ENCODE measurements at places on chromosomes 6 and 20.

DNA sequence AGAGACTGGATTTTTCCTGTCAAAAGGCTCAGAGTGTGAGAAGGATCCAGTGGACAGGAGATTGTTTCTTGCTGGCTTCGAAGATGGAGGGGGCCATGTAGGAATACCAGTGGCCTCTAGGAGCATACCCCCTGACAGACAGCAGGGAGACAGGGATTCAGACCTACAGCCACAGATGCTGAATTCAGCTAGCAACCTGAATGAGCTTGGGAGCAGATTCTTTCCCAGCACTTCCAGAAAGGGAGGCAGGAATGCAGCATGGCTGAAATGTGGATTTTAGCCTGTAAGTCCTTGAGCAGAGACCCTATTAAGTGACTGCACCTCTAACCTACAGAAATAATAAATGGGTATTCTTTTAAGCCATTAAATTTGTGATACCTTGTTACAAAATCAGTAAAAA, 44.6 kb downstream of the STXBP5 start:
- no peak for DNase-seq

DNA sequence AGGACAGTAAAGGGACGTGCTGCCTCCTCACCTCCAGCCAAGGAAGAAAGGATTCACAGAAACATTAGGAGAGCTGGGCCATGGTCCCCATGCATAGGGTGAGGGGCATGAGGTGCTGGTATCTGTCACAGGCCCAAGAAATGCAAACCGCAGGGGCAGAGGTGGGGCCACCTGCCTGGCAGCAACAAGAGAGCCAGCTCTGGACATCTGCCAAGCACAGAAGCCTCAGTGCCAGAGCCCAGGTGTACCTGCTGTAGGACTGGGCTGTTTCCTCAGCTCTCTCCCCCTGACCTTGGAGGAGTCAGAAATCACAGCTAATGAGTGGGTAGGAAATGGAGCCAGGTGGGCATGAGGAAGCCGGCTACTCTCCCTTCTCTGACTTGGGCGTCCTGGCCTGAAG, 45.3 kb downstream of the SLC2A12 start:
- DNase-seq: peak; percentile 79

DNA sequence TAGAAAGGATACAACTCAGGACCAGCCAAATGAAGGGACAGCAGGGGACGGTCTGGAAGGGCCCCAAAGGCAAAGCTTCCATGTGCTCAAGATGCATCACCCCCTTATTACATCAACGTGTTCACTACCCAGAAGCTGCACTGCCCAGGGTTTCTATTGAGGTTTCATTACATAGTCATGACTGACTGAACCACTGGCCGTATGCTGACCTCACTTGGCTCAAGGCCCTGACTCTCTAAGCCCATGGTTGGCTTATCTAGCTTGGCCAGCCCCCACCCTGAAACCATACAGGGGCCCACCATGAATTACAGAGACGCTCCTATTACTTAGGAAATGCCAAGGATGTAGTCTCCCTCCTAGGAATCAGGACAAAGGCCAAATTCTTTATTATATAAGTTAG, 179.4 kb downstream of the FOXC1 start:
- no peak for DNase-seq

DNA sequence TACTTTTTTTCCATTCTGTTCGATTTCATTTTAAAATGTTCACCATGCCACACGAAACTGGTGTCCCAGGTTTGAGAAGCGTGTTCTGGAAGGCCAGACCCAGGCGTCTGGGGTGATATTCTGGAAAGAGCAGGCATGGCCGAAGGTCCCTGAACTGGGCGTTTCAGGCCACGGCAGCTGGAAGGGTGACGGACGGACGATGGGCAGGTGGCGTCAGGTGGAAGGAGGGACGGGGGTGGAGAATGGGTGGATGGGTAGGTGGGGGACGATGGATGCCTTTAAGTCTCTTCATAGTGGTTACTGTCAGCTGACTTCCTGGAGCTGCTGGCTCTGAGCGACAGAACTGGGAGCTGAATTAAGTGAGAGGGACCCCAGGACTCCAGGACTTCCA, 44.6 kb downstream of the CDH4 start:
- DNase-seq: no peak

- DNase-seq: no peak
Observed at GRCh38 chr6:129852257-129852858, 8.8 kb downstream of the TMEM244 start.

DNA sequence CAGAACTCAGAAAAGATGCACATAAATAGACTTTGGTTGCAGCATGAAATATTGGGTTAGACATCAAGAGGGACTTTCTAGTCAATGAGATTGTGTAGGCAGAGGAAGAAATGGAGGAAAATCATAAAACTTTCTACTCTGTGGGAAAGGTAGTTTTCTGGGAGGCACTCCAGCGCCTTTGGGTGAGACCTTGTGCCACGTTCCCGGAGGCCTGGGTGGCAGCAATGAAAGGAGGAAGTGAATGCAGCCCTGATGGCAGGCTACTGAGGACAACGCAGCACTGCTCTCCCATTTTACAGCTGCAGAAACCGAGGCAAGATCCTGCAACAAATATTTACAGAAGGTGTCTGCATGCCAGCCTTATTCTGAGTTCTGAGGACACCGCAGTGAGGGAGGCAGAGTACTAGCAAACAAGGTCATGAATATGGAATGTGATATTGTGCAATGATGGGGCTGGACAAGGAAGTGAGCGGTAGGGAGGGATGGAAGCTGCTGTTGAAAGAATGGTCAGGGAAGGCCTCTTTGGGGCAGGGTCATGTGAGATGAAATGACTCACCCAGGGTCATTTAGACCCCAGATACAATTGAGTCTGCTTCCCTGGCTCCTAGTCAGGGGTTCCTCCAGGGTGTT, 159.1 kb downstream of the TFAP2C start:
- DNase-seq: no peak

DNA sequence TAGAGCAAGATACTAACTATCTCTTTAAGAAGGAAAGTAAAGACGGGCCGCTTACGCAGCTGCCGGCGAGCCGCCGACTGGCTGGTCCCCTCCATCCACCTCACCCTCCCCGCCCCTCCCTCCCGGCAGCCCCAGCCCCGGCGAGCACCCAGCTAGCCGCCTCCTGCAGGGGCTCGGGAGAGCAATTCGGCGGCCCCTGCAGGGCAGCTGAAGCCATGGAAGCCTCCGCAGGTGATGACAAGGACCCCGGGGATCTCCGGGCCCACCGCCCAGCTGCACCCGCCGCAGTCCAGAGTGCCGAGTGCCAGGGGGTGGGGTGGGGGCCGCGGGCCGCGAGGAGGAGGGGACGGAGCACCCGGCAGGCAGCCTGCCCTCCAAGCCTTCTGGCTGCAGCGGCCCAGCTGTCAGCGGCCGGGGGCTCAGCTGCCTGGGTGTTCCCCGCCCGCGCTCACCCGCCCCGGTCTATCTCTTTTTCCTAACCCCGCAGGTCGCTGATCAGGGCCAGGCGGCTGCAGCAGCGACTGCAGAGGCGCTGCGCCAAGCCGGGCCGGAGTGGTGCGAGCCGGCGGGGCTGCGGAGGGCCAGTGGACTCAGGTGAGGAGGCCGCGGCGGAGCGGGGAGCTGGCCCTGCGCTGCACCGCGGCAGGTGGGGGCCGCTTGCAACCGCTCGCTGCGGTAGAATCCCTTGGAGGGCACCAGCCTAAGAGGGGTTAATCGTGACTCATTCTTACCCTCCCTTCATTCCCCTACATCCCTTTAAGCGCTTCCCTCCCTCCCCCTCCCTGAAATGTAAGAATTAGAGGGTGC, at the start of gene SNPH:
SNPH (plus strand) TSS at position 128 of the 807 bp plus-strand sequence. CDS start 29,946 bp downstream, outside the sequence.
- peak; percentile 80 for DNase-seq

GRCh38 chr6:25689966-25690365, 38.0 kb downstream of the SCGN start:
- no peak for DNase-seq

DNA sequence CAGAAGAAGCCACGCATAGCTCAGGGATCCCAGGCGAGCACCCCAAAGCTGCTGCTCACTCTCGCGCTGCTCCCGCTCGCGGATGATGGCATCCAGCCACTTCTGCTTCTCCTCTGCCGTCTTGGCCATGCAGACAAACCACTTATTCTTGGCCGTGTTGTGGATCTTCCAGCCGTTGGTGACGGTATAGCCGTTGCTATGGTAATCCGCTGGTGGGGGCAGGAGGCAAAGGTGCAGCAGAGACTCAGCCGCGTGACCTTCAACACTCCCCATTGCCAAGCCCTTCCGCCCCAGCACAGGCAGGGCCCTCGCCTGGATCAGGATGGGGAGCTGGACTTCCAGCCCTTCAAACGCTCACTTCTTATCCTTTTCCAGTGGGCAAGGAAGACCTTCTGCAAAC, 136.9 kb downstream of the PREX1 start:
- no peak for DNase-seq

DNA sequence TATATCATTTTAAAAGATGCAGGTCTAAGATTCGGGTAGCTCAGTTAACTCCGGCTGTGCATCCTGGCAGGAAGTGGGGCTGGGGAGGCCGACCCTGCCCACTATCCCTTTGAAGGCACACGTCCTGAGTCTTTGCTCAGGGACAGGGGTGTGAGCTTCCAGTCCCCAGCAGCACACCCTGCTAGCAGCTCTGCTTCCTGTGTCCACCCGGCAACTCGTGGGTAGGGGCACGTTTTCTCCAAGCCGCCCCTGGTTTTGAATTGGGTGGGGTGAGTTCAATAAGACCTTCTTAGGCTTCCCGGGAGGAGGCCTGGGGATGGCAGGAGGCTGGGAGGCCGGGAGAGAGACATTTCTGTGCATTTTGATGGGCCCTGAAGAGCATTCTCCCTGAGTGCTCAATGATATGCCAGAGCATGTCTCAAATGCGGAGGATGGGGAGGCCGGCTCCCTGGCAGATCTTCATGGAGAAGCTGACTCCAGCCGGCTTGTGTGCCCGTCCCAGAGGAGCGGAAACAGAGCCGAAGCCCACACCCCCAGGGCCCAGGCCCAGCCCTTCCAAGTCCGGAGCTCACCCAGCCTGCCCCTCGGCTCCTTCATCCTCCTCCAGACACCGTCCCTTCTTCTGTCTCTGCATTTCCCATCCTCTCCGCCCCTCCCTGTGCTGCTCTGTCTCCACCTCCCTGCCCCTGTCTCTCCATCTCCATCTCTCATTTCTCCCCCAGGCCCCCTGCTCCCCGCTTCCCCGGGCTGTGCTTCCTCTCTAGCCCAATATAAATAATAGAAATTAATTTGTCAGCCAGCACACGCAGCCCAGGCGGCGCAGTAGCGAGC, 36.3 kb upstream of the ZFAND3 start:
- no peak for DNase-seq

DNA sequence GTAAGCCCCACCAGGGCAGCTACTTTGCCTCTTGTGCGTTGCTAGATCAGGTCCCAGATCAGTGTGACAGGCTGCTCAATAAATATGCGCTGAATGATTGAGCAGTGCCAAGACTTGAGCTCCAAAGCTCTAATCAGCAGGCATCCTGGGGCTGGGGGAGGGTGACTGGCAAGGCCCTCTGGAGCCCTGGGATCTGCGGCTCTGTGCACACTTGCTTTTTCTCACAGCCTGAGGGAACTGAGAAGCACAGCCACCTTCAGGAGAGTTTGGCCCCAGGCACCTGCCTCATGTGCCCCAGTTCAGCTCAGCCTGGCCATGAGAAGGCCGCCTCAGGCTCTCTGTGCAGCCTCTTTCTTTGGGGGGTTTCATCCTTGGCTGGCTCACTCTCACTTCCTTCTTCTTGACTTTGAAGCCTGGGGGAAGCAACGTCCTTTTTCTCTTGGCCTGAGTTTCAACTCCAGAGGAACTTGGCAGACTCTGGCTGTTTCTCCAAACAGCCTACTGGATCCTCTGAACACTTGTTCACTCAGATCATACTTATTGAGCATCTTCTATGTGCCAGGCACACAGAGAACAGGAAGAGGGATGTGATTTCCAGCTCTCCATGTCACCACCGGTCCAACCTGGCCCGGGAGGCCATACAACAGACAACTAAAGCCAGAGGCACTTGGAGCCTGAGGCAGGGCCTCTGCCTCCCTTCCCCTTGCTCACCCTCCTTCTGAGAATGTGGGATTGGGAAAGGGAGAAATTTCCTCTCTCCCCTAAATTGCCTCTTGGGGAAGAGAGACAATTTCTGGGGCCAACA, 114.0 kb downstream of the VEGFA start:
- peak; percentile 53 for DNase-seq

- no peak for DNase-seq
Observed at GRCh38 chr6:127554435-127555006, 22.5 kb upstream of the C6orf58 start.

DNA sequence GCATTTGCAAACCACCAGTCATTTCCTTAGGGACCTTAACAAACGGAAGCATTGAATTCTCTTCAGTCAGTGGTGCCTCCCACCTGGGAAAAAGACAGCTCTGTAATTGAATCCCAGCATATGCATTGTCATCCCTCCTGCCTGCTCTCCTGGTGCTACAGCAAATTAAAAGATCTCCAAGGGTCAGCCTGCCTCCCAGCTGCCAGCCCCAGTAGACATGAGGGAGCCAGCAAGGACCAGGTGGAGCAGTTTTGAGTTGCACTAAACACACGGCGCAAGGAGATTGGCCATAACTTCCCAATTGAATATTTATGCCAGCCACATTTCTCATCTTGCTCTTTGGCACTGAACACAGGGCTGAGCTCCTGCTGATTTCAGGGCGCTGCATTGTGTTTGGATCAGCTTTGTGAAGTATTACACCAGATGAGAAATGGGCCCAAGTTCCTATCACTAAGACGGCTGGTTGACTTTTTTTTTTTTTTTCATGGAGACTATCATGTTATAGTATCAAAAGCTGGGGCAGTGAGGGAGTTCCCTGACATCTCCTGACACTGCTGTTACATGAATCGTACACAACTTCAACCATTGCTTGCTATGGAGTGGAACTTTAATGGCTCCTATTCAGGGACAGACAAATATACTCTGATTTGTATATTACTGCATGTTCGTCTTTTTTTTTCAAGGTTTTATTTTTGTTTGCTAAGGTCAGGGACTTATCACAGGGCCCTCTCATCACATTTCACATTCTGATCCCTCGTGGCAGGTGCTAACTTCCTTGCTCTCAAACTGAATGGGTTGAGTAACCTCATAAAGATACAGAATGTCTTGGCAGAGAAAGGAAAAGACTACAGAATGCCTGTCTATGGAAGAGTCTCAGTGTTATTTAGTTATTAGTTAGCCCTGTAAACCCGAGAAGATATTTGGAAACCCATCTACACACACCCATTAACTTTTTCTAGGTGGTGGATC, 191.1 kb downstream of the EYA4 start:
- no peak for DNase-seq

GRCh38 chr20:22861990-22862389, 173.1 kb upstream of the SSTR4 start:
- no peak for DNase-seq

- no peak for DNase-seq
Observed at GRCh38 chr20:11230999-11231398, 557.2 kb upstream of the JAG1 start.

GRCh38 chr6:30855429-30856075, 28.8 kb upstream of the DDR1 start:
- DNase-seq: no peak

DNA sequence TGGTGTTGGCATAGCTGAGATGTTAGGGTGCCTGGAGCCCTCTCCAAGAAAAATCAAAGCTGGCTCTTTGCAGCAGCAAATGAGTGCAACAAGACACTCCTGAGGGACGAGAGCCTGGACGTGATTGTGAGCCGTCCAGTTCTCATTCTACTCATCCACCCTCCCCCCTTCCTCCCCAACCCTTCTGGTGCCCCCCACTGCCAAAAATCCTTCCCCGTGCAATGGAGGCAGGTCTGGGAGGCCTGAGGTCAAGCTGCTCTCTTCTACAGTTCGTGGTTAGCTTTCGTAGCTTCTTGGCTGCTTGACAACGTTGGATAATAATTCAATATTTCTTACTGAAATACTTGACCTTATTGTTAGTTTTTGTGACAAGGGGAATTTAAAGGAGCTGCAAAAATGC, 185.3 kb upstream of the SUPT3H start:
- DNase-seq: no peak

All from upper lobe of right lung (tissue), 1 donor.